ENCODE measurements at places on chromosomes 7 and 10.
A peak's percentile ranks its signal among the peaks of the same experiment; 100 is the strongest.

- DNase-seq: no peak
Measured at GRCh38 chr7:133853706-133854276, 273.3 kb upstream of the LRGUK start.

DNA sequence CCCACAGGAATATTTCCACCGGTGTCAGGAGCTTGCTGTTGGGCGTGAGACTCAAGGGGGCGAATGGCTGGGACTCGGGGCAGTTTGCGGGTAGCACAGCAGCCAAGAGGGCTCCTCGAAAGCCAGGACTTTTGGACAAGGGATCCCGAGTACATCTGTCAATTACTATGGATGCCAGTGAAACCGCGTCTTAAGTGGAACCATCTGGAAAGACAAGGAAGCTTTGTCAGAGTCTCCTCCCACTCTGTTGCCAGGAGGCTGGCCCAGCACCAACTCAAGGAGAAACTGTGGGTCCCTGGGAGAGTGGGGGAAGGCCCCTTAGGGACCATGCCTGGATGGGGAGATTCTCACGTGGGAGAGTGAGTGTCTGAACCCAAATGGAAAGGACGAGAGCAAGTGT, 57.1 kb downstream of the C10orf143 start:
- no peak for DNase-seq

DNA sequence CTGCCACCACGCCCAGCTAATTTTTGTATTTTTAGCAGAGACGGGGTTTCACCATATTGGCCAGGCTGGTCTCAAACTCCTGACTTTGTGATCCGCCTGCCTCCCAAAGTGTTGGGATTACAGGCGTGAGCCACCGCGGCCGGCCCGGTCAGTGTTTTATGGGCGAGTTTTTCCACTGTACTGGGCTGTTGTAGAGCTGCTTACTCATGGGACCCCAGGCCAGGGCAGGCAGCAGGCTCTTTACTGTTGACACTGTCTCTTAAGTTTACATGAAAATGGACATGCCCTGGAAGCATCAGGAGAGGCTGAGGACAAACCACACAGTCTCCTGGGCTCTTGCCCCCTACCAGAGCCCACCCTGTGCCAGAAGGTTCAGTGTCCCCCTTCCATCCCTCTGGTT, 11.2 kb downstream of the NACAD start:
- no peak for DNase-seq

- DNase-seq: no peak
Measured at GRCh38 chr7:72058579-72058978, 353.6 kb downstream of the CALN1 start.

GRCh38 chr10:116892907-116893685, 43.8 kb downstream of the ENO4 start:
- no peak for DNase-seq

DNA sequence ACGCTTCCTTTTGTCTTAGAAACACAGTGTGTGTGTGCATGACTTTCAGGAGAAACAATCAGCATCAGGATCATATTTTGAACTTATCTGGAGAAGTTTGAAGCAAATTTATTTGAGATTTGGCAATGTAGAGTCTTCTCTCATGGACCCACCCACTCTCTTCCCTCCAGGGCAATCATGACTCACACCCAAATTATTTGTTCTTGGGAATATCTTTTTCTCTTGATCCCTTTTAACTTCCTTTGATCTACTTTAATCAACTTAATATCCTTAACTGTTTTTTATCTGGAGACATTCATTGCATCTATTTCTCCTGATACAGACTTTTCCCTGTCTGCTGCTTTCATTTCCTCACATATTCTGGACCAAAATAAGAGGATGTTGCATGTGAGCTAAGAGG, 1174.3 kb downstream of the GATA3 start:
- no peak for DNase-seq

DNA sequence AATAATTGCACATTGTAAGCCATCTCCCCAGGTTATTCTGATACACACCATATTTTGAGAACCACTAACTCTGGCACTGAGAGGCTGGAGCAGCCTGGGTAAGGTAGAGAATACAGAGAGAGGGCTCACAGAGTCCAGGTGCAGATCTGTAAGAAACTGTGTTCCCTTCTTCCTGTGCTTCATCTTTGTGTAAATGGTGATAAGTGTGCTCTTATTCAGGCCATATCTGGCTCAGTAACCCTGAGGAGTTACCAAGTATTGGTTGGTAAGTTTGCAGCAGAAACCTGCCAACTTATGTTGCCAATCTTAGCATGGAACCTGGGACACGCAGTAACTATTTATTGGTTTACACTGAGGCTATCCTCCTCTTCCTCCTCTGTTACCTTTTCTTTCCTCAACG, 16.2 kb upstream of the ICA1 start:
- no peak for DNase-seq

- no peak for DNase-seq
Measured at GRCh38 chr10:6530211-6530840, 49.8 kb downstream of the PRKCQ start.

DNA sequence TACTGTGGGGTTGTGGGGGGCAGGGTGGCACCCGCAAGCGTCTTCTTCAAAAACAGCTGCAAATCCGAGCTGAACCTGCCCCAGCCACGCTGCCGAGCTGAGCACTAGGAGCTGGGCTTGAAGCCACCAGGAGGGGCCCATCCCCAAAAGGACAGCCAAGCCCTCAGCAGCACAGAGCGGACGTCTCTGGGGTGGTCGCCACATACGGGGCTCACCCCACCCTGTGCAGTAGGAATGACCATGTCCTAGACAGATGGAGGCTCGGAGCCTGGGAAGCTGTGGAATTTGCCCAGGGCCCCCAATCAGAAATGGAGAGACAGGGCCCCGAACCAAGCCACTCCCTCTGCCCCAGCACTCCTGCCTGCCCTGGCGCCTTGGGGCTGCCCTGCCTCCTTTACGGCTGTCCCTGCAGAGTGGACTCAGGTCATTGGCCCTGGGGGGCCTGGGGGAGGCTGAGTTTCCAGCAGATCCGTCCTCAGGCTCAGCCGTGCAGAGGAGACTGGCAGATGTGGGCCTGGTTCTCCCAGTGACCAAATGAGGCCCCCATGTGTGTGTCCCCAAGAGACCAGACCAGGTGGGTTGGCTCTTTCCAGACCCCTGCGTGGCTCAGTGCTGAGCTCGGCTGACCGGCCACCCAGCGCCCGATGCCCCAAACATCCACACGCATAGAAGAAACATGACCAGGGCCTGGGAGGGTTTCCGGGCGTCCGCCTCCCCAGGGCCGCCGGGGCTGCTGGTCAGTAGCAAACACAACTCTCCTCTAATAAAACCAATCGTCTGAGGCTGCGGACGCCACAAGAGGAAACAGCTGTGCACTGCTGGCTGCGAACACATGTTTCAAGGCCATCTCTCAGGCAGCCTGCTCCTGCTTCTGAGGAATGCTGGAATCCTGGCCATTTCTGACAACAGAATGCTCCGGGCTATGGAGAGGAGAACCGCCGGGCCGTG, 54.9 kb downstream of the PDGFA start:
- DNase-seq: no peak

GRCh38 chr7:108441392-108441955, 14.8 kb downstream of the NRCAM start:
- DNase-seq: no peak

- DNase-seq: no peak
Measured at GRCh38 chr10:102507521-102507920, 3.7 kb downstream of the SUFU start.

GRCh38 chr7:26476271-26476670, 184.6 kb downstream of the SNX10 start:
- no peak for DNase-seq

DNA sequence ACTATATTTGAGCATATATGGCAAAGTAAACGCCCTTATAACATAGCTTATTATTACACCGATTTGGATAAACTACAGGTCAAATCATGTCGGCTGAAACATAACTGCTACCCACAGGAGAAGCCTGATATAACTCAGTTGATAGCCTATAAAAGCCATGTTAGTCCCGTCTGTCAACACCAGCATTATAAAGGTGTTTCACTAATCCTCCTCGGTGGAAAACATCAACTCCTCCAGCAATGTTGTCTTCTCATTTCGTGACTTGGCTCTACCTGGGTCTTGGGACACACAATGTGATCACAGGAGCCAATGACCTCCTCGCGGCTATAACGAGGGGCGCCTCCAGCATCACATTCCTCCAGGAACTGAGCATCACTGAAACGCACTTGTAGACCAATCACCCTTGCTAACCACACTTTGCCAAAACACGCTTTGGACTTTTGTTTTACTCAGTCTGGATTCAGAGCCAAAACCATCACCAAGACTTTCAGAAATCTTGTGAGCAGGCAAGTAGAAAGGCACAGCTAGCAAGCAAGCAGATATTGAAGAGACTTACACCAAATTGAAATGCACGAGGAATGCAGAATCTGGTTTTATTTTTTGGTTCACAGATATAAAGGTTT, 269.7 kb upstream of the NFE2L3 start:
- DNase-seq: no peak

GRCh38 chr7:28479507-28479947, 67.2 kb downstream of the CREB5 start:
- DNase-seq: no peak

DNA sequence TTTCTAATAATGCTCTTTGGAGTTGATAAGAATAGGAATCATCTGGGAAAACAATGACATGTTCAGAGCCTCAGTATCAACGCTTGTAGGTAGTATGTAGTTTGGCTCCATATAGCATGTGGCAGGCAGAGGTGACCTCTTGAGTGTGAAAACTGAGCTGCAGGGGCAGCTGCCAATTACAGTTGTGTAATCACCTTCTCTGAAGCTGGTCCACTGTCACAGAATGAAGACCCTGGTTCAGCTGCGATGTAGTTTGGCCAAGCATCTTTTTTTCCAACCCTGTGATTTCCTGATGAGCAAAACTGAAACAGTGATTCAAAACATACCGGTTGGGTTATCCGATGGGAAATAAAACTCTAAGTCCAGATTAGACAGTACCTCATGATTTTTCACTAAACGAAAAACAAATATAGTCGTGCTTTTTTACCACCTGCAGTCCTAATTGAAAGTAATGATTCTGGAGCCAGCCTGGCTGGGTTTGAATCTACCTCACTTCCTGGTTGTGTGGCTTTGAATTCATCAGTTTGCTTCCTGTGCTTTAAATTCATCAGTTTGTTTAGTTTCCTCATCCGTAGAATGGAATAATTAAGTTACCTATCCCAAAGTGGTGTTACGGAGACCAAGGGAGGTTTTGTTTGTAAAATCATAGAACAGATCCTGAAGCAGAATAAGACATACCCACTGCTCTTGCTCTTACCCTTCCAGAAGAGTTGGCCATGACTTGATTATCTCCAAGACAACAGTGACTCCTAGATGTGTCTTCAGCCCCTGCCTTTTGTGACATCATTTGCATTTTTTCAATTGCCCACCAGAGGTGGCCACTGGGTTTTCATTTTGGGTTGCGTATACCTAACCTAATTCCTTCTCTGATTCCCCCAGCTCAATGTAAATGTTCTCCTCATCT, 87.4 kb downstream of the CELF2 start:
- no peak for DNase-seq

DNA sequence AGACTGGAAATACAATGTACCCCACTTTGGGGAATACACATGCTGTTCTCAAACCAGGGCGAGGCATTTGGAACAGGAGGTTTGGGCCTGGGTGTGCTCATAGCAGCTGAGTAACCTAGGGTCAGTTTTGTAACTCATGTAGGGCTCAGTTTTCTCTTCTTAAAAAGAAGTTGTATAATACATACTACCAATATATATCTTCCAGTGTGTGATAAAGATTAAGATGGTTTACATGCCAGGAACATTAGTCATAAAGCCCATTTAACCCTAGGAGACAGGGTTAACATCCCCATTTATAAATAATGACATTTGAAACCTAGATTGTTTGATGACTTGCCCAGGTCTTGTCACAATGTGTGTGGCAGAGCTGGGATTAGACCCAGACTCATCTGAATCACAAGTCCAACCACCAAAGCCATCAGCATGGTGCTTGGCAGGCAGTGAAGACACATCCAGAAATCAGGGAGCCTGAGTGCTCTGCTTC, 6.0 kb downstream of the AKR1B10 start:
- no peak for DNase-seq

GRCh38 chr10:62562795-62563194, 188.6 kb downstream of the ZNF365 start:
- DNase-seq: no peak

GRCh38 chr10:121236621-121237020, 361.6 kb downstream of the FGFR2 start:
- DNase-seq: no peak

DNA sequence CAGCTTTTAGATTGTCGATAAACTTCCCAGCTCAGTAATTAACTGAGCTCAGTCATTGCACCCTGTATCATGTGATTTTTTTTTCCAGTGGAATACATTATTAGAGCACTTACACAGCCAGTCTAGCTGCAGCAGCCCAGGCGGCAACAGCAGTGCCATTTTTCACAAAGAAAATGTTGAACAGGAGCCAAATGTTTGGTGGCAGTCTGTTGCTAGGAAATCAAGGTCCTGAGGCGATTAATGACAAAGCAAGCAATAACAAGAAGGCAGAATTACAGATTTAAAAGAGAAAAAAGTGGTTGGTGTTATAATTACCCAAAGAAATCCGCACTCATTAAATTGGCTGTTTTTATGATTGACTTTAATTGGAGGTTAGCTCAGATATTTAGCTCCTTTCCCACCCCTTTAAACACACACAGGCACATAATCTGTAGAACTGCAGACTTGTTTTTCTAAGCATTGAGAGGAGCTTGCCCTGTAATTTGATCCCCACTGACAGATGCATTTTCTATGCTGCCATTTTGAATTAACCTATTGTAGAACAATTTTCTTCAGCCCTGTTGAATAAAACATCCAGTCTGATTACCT, 267.4 kb downstream of the ADK start:
- peak; percentile 75 for DNase-seq

- DNase-seq: no peak
Measured at GRCh38 chr10:122682522-122682921, 17.1 kb downstream of the C10orf120 start.

DNA sequence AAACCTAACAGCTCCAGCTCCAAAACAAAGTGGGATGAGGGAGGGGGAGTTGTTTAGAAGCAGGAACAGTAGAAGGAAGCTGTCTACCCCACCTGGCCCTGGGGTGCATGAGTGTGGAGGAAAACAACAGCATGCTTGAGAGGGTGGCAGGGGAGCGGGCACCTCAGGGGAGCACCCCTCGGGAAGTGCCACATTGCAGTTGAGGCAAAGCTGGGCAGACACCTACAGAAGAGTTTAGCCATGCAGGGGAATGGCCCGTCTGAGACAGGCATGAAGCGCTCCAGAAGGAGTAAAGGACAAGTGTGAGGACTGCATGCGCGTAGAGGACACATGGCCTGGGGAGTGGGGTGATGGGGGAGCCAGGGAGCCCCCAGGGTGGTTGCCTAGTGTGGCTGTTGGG, 18.1 kb downstream of the CHAT start:
- DNase-seq: no peak

- peak; percentile 29 for DNase-seq
Measured at GRCh38 chr7:127252778-127253280, at the start of gene GRM8. Gene GRM8, minus strand, starts transcription at chr7:127252941.

All from globus pallidus (tissue), 1 donor.